Spinal cord (tissue), 10 donors: ENCODE measurements at places on chromosomes 6 and 20. TPM values are rescaled to one million over a fixed set of nuclear protein-coding genes. Genes with fewer than 3 reads are reported as not detected.

The HLA-C gene
- 66.1 TPM for total RNA-seq

The EYS gene
- 3.5 TPM for total RNA-seq

The DNAH8 gene
- 0.06 TPM for total RNA-seq

The HIVEP1 gene
- 29.6 TPM for total RNA-seq

The NMBR gene
- 5.6 TPM for total RNA-seq

The TRAPPC3L gene
- total RNA-seq: 0.33 TPM

The RNF182 gene
- total RNA-seq: 25.6 TPM

The SLC17A1 gene
- not detected for total RNA-seq

The ERMARD gene
- 27.2 TPM for total RNA-seq

The GHRH gene
- not detected for total RNA-seq

The FAM162B gene
- total RNA-seq: 6.0 TPM

The CD83 gene
- 44.7 TPM for total RNA-seq

The BPI gene
- total RNA-seq: 11.5 TPM

The VWA7 gene
- total RNA-seq: 1.8 TPM

The ASXL1 gene
- 48.7 TPM for total RNA-seq

The ADGRF1 gene
- total RNA-seq: 0.06 TPM

The SPATA2 gene
- 5.4 TPM for total RNA-seq

The CLPSL1 gene
- not detected for total RNA-seq

The WFDC2 gene
- total RNA-seq: 8.1 TPM

The EFCAB8 gene
- total RNA-seq: 0.22 TPM

The EPHA7 gene
- 90.2 TPM for total RNA-seq

The RIMS1 gene
- 128 TPM for total RNA-seq

The RPS10 gene
- 818 TPM for total RNA-seq

The FGD2 gene
- 6.7 TPM for total RNA-seq

The RIPOR3 gene
- 2.7 TPM for total RNA-seq
